Nucleus accumbens (tissue), 56 donors: ENCODE measurements at places on chromosomes 3 and 15.

GRCh38 chr15:49255966-49256759, 86.1 kb downstream of the GALK2 start:
- no peak for DNase-seq

DNA sequence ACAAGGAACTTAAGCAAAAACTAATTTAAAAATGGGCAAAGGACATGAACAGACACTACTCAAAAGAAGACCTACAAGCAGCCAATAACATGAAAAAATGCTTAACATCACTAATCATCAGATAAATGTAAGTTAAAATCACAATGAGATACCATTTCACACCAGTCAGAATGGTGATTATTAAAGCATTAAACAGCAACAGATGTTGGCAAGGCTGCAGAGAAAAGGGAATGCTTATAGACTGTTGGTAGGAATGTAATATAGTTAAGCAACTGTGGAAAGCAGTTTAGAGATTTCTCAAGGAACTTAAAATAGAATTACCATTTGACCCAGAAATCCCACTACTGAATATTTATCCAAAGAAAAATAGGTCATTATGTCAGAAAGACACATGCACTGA, 482.2 kb downstream of the SQOR start:
- no peak for DNase-seq

- no peak for DNase-seq
Observed at GRCh38 chr15:94395640-94396039, 164.3 kb downstream of the MCTP2 start.

DNA sequence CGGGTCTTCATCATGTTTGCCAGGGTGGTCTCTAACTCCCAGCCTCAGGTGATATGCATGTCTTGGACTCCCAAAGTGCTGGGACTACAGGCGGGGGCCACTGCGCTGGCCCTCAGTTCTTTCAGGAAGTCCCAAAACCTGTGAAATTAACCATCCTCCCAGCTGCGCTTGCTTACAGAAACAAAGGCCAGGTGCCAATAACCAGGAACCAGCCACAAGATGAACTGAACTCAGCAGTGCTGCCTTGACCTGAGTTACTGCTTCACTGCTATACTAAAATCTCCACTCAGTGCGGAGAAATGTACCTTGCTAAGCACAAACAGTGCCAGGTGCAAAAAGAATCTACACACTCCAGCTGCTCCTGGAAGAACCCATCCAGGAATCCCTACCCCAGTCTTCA, 3.9 kb upstream of the GCHFR start:
- no peak for DNase-seq

DNA sequence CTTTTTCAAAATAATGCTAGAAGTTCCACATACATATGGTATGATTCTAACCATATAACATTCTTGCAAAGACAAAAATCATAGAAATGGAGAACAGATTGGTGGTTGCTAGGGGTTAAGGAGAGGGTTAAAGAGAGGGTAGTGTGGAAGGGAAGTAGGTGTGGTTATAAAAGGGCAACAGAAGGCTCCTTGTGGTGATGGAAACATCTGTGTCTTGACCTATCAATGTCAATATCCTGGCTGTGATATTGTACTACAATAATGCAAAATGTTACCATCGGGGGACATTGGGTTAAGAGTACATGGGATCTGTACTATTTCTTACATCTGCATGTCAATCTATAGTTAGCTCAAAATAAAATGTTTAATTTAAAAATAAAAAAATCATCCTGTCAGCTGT, 67.8 kb upstream of the FSIP1 start:
- DNase-seq = no peak

GRCh38 chr3:48685293-48685602, 467 bp downstream of the NCKIPSD start:
- no peak for DNase-seq

GRCh38 chr3:176562331-176562730, 635.0 kb downstream of the TBL1XR1 start:
- no peak for DNase-seq
